T-helper 2 cell (primary cell): ENCODE measurements at places on chromosomes 2 and 18.

GRCh38 chr2:8146132-8147005 is 535.5 kb upstream of the ID2 start:
- no peak for DNase-seq

- no peak for DNase-seq
Observed at GRCh38 chr18:22983175-22983574, 50.0 kb downstream of the RBBP8 start.

- no peak for DNase-seq
Observed at GRCh38 chr2:23127465-23127864, 257.5 kb upstream of the KLHL29 start.

DNA sequence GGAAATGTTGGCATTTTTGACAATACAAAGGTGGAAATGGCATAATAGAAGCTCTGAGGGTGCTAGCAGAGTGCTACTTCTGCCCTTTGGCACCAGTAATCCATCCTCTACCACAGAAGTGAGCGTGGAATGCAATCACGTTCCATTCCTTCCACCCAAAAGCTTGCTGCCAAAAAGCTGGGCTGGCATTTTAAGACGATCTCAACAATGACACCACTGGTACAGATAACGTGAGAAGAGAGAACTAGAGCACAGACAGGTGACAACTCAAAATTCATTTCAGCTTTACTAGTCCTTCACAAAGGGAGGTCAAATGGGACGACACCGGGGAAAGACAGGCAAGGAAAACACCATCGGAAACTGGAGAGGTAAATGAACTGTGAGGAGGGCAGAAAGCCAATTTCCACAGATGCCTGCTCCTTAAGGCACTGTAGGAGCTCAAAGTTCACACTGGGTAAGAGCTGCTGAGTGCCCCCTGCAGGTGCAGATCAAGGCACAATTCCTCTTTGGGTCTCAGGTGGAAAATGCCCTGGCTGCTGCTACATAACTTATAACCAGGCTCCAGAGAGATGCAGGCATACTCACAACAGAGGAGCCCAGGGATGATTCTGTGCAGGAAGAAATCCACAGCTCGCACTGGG is 50.7 kb upstream of the RNU4ATAC start:
- DNase-seq, result no peak

DNA sequence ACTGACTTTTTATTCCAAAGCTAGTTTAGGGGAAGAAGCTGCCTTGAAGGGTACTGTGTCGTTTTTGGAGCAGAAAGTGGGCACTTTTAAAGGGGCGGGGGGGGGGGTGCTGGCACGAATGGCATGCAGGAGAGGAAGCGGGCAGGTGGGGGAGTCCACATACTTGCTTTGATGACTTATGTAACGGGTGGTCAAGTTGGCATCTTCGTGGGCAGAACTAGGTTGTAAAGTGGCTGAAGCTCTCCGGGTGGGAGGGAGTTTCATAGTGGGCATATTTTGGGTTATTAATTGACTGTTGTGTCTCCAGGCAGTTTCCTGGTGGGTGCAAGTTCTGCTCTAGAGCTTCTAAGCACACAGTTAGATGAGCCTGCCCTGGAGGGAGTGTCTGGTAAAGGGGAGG is 19.9 kb downstream of the PCARE start:
- no peak for DNase-seq

- peak; percentile 69 for DNase-seq
Observed at GRCh38 chr18:79378536-79379250, 17.0 kb upstream of the NFATC1 start.

GRCh38 chr2:237242091-237242536 is 156.4 kb downstream of the COPS8 start:
- no peak for DNase-seq

GRCh38 chr18:33844232-33844631 is 266.2 kb downstream of the ASXL3 start:
- no peak for DNase-seq

DNA sequence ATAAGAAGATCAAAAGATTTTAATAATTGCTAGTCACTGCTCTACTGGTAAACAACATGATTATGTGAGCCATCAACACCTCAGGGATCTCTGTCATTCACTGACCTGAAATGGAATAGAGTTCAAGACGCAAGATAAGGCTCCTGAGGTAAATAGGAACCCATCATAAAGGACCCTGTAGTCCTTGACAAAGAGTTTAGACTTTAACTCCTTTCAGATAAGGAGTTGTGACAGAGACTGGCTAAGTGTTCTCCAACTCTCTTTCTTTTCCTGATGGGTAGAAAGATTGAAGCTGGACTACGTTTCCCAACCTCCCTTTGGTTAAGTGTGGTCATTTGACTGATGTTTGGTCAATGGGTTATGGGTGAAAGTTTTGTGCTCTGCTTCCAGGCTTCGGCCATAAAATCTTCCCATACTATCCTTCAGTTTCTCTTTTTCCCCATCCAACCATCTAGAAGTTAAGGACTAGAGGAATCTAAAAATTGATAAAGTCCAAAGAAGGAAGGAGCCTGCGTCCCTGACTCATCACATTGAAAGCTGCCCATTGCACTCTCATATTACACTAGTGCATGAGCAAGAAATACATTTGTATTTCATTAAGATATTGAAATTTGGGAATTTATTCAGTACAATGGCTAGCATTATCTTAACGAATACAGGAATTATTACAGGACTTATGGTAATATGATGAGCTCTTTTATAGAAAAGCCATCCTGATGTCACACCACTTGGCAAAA is 293.7 kb upstream of the ACVR2A start:
- no peak for DNase-seq

DNA sequence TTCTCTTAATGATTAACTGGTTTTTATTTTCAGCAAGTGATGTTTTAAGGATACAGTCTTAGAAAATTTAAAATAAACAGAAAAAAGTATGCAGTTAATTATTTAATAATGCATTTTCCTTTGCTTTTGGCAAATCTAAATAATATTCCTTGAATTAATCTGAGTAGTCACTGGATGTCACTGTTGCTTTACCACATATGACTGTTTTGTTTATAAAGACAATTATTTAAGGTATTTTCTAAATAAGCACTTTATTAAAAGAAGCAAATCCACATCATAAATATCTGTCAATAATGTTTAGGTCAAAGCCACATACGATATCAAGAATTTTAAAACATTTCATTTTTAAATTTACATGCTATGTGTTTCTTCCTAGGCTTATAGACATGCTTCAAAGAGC is 40.6 kb upstream of the TFPI start:
- no peak for DNase-seq

DNA sequence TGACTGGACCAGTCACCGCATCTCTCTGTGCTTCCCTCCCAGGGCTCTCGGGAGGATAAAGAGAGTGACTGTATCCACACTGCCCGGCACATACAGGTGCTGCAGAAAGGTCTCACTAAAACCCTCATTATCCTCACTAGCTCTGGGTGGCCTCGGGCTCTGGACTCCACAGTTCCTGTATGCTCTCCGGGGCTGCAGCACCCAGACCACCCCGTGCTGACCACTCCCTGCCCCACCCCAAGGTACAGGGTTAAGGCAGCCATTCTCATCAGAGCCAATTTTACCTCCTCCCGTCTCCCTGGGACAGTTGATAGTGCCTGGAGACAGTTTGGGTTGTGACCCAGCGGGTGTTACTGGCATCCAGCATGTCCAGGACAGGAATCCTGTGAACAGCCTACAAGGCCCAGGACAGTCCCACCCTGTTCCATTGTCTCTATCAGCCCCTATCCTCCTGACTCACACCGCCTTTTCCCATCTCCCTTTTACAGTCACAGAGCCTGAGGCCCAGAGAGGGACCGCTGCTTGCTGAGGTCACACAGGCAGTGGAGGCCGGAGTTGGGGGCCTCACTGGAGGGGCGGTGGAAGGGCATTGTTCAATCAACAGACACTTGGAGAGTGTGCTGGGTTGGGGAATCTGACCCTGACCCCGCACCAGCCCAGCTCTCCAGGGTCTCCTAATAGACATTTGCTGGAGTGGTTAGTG is 1.7 kb downstream of the ZAP70 start:
- DNase-seq, result no peak

- no peak for DNase-seq
Observed at GRCh38 chr18:3599195-3599594, 149.2 kb downstream of the TGIF1 start.

GRCh38 chr2:150167711-150168110 is 319.8 kb downstream of the RND3 start:
- DNase-seq, result peak; percentile 58

GRCh38 chr18:69996417-69996816 is 48.7 kb upstream of the CD226 start:
- no peak for DNase-seq

GRCh38 chr2:222884114-222884771 is 23.4 kb downstream of the ACSL3 start:
- no peak for DNase-seq

- no peak for DNase-seq
Observed at GRCh38 chr2:98750593-98751282, 19.8 kb upstream of the MGAT4A start.

- no peak for DNase-seq
Observed at GRCh38 chr2:149365931-149366583, 35.7 kb downstream of the LYPD6 start.

DNA sequence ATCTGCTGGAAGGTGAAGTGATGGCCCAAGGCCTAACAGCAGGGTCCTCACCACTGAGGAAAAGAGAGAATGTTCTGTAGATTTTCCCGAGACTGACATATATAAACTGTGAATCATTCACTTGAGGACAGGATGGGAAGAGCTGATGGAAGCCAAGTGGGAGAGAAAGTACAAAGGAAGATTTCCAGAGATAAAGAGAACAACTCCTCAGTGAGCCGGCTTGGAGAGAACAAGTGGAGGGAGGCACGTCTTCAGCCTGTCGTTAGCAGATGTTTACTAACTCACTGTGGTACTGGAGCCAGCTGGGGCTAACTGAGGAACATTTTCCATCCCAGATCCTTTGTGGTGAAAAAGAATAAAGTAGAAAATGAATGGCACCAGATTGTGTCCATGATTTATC is 552.9 kb upstream of the TNP1 start:
- DNase-seq, result no peak

DNA sequence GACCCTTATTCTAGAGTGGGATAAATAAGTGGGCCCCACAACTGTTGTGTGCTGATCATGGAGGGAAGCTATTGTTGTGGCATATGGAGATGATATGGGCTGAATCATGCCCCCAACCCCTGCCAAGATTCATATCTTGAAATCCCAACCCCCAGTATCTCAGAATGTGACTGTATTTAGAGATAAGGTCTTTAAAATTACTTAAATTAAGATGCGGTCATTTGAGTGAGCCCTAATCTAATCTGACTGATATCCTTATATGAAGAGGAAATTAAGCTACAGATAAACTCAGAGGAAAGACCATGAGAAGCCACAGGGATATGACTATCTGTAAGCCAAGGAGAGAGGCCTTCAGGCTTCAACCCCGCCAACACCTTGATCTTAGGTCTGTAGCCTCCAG is 188.3 kb upstream of the RND3 start:
- no peak for DNase-seq

DNA sequence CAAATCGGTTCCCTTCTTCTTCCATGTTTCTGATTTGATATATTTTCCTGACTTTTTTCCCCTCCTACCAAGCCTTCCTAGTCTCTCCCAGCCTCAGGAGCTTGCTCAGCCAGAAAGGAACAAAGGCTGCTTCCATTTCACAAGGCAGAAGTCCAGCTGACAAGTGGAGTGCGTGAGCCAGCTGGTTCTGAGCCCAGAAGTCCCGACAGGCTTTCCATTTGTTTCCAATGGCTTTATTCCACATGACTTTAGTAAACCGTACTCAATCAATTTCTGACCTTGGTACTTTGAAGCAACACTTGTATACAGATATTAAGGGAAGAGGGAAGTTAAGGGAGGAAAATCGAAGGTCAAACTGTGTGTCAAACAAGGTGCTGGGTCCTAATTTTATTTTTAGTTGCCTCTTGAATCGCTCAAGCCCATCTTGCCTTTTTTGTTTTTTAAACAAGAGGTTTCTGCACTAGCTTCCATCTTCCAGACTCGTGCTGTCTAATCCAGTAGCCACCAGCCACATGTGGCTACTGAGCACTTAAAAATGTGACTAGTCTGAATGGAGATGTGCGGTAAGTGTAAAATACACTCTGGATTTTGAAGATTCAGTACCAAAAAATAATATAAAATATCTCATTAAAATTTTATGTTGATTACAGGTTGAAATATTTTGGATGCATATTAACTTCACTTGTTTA is 36.2 kb downstream of the WIPF1 start:
- DNase-seq, result no peak

- DNase-seq, result no peak
Observed at GRCh38 chr18:43265465-43265864, 11.8 kb downstream of the SYT4 start.

- DNase-seq, result no peak
Observed at GRCh38 chr2:66041902-66042657, 392.8 kb upstream of the MEIS1 start.

DNA sequence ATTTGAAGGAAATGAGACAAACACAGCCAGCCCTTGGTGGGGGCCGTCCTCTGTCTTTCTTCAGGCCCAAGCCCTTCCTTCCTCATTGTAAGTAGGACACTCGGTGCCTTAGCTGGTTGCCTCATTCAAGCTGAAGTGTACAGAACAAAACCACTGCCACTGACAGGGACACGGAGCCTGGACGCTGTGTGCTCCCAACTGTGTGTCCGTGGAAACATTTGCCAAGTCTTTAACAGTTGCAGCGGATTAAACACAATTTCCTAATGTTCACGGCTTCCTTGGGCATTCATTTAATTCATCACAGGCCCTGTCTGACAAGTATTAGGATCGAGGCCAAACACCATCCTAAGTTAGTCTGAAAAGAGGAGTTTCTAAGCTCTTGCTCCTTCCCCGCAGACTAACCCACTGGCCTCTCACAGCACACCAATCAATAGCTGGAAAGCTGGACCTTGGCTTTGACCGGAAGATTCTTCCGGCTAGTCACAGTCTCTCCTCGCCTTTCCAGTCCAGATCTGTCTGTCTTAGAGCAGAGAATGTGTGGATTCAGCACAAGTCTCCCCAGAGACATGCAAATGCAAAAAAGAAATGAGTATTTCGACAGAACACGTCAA is 68.7 kb upstream of the ACSL3 start:
- DNase-seq, result no peak

DNA sequence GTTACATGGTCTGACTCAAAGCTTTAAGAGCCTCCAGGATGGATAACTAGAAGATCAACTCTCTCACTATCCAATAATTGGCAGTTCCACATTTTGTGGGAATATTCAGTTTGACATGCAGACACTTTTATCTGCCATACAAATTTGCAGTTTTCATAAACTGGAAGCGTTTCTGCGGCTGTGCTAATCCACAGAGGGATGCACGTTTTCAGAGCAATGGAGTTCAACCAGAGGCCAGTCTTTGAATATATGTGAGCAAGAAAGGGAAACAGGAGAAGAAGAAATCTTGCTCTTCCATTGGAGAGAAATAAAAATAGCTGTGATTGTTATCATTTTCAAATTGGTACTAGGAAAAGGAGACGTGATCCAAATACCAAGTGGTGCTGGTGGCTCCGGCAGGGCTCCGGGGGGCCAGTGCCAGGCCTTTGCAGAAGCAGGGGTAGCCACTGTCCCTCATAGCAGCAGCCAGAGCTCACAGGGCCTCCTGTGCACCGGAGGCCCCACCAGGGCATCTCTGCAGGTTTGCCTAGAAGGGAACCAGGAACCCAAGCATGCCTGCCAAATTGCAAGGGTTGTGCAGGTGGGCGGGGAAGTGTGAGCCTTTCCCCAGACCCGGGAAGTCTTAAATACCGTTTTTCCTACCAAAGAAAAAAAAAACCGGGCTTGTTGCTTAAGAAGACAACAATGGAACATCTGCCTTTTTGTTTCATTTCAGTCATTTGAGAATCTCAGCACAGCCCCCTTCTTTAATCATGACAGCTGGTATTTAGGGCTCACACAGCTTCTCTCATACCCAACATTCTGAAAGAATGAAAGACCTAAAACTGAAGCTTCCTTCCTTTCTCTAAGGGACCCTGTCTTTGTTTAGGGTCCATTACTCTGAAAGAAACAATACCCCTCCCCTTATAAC is 791.1 kb upstream of the SOX11 start:
- no peak for DNase-seq

GRCh38 chr2:163664610-163665009 is 71.2 kb downstream of the FIGN start:
- DNase-seq, result no peak
